ENCODE measurements at places on chromosomes 11 and 22.

DNA sequence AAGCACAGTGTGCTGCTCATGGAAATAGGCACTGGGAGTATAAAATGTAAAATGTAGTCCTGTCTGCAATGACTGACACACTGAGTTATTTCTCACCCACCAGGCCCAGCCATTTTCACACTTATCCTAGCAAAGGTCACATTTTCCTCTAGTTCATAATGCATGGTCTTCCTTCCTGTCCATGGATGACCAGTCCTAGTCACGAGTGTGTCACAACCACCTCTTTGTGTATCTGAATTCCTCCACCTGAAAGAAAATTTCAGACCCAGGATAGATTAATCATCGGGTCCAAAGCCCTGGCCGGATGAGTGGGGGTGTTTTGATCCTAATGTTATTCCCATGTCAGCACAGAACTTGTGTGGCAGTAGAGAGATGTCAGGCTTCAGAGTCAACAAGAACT lies at the start of gene MRGPRX4:
Gene MRGPRX4 (plus strand): TSS at position 172 of the 400 bp plus-strand sequence. CDS start 420 bp downstream, outside the sequence.
- no peak for DNase-seq

DNA sequence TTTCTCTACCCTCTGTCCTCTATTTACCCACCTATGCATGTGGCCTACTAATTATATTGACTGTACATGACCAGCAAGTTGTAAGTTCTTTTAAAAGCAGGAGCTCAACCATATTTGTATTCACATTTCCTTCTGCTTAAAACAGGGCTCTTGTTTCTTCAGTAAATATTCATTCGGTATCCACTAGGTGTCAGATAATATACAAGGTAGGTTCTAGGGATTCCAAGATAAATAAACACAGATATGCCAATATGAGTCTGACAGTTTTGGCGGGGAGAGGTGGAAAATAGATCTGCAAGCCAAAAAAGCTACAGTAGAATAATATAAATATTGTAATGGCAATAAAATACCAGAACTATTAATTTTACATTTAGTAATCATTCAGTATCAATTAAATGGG lies 15.3 kb upstream of the RAB30 start:
- no peak for DNase-seq

DNA sequence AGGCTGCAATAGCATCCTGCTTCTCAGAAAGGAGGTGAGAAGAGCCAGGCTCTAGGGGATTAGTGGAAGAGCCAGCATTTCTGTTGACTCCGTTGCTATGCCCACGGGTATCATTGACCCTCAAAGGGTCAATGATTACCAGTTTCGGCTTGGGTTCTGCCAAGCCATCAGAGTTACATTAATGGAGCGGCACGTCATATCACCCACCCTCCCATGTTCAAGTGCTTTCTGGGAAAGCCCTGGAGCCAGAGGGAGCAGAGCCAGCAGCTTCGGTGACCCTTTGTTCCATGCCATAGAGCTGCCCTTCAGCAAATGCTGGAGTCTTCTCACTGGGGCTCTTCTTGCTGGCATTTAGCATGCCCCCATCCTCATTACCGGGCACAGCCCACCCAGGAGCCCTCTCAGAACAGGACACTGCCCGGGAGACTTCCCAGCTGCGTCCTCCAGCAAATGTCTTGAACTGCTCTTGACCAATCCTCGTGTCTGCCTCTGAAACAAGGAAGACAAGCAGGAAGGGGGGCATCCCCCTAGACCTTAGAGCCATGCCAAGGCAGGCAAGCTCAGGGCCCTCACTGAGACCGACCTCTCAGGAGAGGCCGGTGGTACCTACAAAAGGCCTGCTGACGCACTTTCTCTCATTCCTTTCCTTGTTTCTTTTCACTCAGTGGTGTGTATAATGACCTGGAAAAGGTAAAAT lies 14.6 kb downstream of the KCNJ1 start:
- DNase-seq = no peak

DNA sequence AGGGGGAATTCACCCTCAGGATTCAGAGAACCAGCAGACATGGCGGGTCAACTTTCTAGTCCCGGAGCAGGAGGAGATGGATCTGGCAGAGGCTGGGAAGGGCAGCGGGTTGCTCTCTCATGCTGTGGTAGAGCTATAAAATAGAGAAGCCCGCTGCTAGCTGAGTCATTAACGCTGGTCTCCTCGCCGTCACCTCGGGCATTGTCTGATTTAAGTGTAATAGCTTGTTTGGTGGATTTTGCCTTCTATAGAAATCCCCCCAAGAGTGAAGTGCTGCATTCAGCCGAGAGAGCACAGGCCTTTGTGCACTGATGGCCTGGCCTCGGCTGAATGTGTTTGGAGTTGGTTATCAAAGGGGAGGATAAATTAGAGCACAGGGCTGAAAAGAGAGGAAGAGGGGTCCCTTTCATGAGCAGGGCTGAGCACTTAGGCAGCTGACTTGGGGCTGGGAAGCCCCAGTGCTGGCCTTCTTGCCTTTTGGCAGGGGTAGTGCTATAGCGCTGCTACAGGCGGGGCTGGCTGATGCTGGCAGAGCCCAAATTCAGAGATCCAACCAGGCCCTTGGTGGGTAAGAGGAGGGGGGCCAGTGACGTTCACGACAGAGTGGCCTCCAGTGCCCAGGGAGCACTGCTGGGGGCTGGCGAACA lies 161.1 kb upstream of the CADM1 start:
- DNase-seq = no peak

DNA sequence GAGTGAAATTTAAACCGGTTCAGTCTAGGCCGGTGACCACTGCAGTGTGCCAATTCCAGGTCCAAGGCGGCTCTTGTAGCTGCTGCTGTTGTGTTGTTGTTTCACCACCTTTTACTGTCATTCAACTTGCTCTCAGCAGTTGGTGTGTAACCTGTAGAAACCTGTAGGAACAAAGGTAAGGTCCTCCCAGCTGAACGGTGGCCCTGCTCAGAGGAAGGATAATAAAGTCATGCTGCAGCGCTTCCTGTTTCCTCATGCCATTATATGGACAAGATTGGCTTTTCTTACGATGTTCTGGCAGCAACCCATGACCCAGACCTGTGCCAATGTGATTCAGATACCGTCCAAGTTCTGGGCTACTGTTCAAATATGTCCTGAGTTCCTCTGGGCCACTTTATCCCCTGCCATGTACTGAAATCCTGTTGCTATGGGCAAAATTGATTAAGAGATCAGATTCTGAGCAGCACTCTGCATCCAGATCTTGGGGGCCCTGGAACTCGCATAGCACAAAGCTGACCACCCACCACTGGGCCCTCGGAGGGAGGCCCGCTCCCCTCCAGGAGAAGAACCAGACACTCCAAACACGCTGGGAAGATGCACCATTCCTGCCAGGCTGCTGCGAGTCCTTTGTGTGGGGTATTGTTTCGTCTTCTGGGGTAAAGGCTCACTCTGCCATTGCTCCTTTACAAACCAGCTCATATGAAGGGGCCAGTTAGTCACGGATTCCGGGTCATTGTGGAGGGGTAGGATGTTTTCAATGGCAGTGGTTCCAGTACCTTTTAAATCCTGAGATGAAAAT lies 13.2 kb downstream of the FAM181B start:
- DNase-seq = no peak

GRCh38 chr11:86120807-86121206 lies 51.9 kb upstream of the PICALM start:
- no peak for DNase-seq

DNA sequence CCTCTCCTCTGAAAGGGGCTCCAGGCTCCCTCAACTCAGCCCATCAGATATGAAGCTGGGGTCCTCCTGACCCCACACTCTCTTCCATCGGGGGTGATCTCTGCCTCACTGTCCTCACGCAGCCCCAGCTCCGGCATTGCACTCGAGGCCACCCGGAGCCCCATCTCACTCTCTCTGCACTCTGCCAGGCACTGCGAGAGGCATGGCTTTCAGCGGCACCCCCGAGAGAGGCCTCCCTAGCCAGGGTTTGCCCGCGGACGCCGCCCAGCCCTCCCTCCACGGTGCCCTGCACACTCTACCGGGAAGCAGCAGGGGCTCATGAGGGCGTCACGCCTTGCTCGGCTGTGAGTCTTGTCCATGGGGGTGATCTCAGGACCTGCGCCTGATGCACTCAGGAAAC lies 436.2 kb downstream of the BRD1 start:
- no peak for DNase-seq

- DNase-seq = no peak
Measured at GRCh38 chr11:120305286-120305685, 19.8 kb upstream of the TLCD5 start.

DNA sequence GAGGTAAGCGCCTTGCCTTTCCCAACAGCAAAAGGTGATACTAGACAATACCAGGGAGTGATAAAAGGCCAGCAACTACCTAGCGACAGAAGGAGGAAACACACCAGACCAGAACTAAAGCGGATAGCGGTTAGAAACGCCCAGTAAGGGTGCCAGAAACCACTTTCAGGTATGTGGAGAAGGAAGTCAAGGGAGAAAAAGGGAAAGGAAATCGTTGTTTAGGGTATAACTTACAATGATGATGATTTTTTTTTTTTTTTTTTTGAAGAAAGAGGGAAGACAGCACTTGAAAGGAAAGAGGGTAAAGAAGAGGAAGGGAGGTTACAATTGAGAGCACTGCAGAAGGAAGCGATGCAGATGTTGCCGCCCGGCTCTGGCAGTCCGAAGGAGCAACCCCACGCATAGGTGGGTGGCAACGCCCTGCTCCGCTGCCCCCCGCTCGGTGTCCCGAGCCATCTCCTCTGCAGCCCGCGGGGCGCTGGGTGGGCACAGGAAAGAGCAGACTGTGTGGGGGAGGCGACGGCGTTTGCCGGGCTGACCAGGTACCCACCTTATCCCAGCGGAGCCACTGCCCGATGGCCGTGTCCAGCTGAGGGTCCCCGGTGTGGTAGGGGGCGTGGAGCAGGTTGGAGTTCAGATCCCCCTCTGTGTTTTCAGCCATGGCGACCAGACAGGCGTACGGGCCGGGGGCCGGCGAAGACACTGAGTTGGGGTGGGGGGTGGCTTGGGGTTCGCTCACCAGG lies 561 bp downstream of the PGM2L1 start:
- peak; percentile 29 for DNase-seq

DNA sequence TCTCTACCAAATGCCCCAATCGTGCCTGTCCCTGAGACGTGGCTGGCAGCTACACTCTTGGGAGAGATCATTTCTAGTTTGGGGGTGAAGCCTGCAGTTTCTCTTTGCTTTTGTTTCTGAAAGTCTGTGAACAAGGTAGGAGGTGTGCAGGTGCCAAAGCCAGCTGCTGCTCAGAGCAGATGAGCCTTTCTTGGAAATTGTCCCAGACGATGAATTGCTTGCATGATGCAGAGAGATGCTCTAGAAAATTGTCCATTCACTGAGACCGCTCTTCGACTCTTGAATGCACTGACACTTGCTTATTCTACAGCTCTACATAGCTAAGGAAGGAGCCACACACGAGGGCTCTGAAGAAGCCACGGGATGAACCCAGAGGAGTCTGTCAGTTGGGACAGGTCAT lies 225.6 kb upstream of the E2F8 start:
- DNase-seq = no peak

DNA sequence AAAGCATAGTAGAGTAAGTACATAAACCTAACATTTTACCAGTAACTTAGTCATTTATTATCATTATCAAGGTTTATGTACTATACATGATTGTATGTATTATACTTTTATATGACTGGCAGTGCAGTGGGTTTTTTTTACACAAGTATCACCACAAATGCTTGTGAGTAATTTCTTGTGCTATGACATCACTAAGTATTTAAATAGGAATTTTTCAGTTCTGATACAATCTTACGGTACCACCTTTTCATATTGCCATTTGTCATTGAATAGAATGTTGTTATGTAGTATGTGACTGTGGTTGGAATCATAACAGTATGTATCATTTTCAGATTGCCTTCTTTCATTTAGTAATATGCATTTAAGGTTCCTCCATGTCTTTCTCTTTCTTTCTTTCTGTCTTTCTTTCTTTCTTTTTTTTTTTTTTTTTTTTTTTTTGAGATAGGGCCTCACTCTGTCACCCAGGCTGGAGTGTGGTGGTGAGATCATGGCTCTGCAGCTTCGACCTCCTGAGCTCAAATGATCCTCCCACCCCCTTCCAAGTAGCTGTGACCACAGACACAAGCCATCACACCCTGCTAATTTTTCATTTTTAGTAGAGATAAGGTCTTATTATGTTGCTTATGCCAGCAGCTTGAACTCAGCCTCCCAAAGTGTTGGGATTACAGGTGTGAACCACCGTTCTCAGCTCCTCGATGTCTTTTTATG lies 18.6 kb downstream of the ATM start:
- DNase-seq = no peak

- DNase-seq = no peak
Measured at GRCh38 chr11:61480261-61480993, 28.1 kb upstream of the LRRC10B start.

GRCh38 chr22:45218976-45219375 lies 21.7 kb downstream of the KIAA0930 start:
- DNase-seq = no peak

DNA sequence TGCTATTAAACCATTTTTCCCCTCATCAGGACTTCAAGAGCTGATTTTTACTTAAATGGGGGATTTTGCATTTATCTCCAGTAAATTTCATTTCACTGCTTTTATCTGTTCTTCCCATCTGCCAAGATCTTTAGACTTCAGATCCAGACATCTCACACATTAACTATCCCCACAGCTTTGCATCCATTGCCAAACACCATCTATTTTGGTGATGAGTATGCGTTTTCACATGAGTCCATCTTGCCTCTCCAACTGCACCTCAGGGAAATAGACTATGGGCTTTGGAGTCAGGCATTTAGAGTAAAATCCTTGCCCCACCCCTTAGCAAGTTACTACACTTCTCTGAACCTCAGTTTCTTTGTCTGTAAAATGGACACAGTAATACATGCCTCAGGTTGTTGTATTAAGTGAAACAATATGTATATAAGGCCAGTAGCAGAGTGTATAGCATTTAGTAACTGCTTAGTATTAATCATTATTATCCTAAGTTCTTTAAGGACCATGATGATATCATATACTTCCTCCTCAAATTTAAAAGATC lies 53.6 kb upstream of the NFRKB start:
- no peak for DNase-seq

- DNase-seq = no peak
Measured at GRCh38 chr11:3942160-3942955, 86.9 kb downstream of the STIM1 start.

- no peak for DNase-seq
Measured at GRCh38 chr22:31846161-31847115, 92.6 kb downstream of the DEPDC5 start.

DNA sequence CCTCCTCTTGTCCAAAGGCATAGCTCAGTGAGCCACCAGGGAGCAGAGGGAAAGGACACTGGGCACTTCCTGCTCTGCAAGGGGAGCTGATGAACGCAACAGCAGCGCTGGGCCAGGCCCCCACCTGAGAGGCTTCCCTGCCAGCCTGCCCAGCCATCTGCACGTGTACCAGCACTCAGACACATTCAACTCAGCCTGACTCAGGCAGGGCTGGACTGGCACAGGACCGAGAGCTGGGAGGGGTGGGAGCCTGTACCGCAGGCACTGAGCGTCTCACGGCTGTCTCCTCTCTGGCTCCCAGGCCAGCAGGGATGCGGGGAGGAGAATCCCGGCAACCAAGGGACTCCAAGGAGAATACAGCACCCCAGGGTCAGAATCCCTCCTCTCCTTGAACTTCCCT lies 411.8 kb downstream of the CTTN start:
- DNase-seq = no peak

DNA sequence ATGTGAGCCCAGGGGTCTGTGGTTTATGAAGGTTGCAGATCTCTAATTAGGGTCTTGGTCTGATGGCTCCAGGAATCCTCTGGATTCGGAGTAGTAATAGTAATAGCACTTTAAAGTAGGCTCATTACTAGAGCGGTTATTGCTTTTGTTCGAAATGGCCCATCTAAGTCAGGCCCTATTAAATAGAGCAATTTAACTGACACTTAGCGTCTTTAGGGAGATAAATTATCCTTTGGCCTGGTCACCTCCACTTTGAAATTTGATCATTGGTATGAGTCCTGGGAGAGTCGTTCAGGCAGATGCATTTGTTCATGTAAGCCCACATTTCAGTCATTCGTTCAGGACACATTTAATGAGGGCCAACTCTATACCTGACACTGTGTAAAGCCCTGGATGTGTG lies 54.8 kb downstream of the LDLRAD3 start:
- no peak for DNase-seq

Measured in T follicular helper cell (primary cell).